ENCODE measurements at places on chromosomes 6 and 20.

DNA sequence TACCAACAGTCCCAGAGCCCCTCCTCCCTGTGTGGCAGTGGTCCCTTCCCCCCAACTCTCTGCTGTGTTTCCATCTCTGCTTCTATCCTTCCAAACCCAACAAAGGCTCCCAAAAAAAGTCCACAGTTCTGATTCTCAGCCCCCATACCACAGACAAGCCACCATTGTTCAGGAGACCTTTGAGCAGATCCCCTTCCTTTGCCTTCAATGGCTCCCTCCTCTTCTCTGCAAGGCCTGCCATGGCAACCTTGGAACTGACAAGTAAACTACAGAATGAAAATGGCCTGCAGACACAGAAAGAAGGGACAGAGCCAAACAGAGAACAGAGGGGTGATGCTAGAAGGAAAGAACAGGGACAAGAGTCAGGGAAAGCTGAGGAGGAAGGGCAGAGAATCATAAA lies 23.2 kb downstream of the OR2H2 start:
- no peak for DNase-seq

GRCh38 chr6:43738877-43739641 lies 31.0 kb upstream of the VEGFA start:
- DNase-seq, result no peak

DNA sequence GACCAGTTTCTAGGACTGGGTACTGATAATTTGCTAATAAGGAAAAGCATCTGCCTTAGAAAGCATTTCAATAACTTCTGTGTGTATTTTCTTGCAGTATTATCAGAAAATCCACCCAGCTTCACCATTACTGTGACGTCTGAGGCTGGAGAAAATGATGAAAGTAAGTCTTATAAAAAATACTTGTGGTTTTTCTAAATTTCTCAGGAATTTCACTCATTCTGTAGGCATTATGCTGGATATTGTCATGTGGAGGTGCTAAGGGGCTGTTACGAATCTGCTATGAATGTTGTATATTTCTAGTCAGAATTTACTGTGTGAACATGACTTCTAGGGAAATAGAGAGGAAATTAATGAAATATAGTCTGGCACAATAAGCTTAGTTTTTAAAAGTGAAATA lies 8.9 kb downstream of the RWDD1 start:
- no peak for DNase-seq

DNA sequence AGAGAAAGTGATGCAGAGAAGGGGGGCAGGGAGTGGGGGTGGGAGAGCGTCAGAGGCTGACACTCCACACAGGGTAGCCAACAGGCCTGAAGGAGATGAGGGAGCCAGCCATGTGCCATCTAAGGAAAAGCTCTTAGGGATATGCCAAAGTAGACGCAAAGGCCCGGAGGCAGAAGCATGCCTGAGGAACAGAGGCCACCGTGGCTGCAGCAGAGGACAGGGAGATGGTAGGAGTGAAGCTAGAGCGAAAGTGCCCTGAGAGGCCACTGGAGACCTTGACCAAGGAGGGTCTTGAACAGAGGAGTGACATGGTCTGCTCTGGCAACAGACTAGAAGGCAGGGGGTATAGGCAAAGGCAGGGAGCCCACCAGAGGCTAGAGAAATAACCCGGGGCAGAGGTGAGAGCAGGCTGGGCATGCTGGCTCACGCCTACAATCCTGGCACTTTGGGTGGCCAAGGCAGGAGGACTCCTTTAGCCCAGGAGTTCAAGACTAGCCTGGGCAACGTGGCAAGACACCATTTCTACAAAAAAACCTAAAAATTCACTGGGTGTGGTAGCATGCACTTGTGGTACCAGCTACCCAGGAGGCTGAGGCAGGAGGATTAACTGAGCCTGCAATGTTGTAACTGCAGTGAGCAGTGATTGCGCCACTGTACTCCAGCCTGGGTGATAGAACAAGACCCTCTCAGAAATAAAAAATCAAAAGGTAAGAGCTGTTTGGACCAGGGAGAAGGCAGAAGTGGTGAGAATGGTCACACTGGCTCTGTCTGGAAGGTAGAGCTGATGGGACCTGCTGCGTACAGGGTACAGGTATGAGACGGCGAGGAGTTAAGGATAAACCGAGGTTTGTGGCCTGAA lies 6.3 kb downstream of the RRBP1 start:
- DNase-seq, result no peak
